ENCODE measurements at places on chromosomes 1 and 21.

- DNase-seq = peak; percentile 22
These were observed 167.2 kb downstream of the CYYR1 start for GRCh38 chr21:26405735-26406361.

DNA sequence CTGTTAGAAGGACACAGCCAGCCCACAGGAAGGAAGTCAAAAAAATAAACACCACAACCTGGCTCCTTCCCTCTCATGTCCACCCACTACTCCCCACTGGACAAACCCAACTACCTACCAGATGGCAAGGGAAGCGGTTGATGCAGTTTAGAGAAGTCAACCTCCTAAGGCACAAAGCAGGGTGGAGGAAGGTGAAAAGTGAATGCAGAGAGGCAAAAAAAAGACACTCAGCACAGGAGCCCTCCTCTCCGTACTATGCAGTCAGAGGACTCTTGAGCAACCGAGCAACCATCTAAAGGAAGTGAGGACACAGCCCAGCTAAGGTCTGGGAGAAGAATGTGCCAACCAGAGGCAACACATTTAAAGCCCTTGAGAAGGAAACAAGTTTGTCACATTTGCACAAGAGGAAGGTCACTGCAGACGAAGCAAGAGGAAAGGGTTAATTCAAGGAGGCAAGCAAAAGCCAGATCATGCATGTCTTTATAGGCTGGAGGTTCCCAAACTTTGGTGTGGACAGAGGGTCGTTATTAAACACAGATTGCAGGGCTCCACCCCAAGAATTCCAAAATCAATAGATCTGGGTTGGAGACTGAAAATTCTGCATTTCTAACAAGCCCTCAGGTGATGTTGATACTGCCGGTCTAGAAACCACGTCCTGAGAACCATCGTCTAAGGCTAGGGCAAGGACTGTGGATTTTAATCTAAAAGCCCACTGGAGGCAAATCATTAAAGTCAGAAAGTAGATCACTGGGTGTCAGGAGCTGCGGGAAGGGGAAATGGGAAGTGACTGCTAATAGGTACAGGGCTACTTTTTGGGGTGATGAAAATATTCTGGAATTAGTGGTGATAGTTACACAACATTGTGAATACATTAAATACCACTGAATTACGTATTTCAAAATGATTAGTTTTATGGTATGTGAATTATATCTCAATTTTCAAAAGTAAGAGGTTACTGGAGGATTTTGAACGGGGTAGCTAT, 19.7 kb downstream of the TP53BP2 start:
- no peak for DNase-seq

DNA sequence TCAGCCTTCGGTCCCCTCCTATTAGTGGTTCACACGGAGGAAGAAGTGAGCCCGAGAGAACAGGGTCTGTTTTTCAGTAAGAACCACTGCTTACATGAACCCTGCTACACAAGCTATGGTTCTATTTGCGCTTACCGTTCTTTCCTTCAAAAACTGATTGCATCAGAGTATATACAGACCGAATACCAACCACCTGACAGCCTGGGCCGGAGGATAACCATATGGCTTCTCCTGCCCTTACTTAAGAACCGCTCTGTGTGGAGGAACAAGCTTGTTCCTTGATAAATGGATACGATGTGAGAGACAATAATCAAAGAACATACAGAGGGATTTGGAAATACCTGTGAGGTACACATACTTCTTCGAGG, 1.1 kb upstream of the KCNT2 start:
- DNase-seq = no peak

DNA sequence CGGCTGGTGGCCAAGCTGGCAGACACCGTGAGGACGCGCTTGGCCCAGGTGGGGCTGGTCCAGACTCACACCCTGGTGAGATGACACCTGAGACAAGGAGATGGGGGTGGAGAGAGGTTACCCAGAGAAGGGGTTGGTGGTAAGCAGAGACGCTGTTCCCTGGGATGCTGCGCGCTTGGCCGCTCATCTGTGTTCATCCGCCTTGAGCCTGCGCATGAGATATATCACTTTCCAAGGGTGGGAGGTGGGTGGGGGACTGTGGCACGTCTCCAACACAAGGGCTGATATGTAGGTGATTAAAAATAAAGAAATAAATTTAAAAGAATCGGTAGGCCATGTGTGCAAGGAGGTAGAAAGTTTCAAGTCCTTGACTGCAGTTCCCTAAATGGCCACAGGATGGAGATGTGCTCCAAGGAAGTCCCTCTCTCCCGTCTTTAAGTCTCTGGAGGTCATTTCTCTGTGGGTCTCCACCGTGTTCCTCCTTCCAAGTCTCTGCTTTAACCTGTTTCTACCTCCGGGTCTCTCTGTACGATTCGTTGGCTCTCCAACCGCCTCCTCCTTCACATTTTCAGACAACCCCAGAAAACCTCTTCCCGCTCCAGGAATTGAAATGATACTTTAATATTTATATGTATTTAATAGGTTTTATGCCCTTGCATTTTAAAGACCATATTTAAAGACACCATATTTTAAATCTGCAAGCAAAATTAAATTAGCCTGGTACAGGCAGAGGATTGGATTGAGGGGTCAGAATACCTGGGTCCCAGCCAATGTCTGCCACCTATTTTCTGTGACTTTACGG, 4.5 kb downstream of the TTC24 start:
- peak; percentile 81 for DNase-seq

GRCh38 chr1:231395076-231395997, 26.8 kb downstream of the EGLN1 start:
- DNase-seq = peak; percentile 89

- DNase-seq = no peak
These were observed 43.8 kb downstream of the BATF3 start for GRCh38 chr1:212655668-212656440.

GRCh38 chr1:197838836-197839235, 63.6 kb upstream of the DENND1B start:
- DNase-seq = no peak

GRCh38 chr1:100896481-100896982, 642 bp downstream of the SLC30A7 start:
- DNase-seq = peak; percentile 18

GRCh38 chr1:36055706-36056105, 28.2 kb upstream of the TEKT2 start:
- no peak for DNase-seq

DNA sequence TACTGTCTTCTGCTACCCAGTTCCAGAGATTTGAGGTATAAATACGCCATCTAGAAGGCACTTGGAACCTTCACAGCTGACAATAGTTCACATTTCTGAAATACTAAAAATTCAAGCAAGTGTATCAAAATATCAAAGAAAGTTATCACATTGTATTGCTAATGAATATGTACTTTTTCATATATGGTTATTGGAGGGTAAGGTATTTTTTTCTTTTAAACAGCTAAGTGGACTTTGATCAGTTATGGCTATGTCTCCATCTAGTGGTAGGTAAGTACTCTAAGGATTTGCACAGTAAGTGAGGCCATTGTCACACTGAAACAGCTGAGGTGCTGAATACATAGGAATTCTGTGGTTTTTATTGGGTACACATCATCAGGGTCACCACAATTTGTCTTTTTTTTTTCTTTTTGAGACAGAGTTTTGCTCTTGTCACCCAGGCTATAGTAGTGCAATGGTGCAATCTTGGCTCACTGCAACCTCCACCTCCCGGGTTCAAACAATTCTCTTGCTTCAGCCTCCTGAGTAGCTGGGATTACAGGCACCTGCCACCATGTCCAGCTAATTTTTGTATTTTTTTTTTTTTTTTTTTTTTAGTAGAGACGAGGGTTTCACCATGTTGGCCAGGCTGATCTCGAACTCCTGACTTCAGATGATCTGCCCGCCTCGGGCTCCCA, 49.1 kb upstream of the CR2 start:
- DNase-seq = peak; percentile 58

- DNase-seq = peak; percentile 22
These were observed 137.9 kb upstream of the F3 start for GRCh38 chr1:94679332-94680038.

DNA sequence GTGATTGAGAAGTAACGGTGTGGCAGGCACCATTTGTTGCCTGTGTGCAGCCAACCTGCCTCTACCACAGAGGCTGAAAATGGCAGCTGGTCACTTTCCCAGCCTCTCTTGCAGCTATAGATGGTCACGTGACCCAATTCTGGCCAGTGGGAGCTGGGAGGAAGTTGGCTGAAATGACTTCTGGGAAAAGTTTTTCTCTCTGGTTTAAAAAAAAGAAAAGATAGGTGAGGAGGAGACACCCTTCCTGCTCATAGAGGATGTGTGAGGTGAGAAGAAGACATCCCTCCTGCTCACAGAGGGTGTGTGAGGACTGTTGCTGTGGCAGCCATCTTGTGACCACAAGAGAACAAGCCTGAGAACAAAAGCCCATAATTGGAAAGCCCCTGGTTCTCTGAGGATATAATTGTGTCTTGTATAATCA, 122.8 kb downstream of the SYF2 start:
- DNase-seq = no peak

GRCh38 chr1:15043934-15044333, 109.6 kb upstream of the TMEM51 start:
- DNase-seq = no peak

GRCh38 chr1:21237446-21238088, 52.7 kb downstream of the ECE1 start:
- DNase-seq = no peak

DNA sequence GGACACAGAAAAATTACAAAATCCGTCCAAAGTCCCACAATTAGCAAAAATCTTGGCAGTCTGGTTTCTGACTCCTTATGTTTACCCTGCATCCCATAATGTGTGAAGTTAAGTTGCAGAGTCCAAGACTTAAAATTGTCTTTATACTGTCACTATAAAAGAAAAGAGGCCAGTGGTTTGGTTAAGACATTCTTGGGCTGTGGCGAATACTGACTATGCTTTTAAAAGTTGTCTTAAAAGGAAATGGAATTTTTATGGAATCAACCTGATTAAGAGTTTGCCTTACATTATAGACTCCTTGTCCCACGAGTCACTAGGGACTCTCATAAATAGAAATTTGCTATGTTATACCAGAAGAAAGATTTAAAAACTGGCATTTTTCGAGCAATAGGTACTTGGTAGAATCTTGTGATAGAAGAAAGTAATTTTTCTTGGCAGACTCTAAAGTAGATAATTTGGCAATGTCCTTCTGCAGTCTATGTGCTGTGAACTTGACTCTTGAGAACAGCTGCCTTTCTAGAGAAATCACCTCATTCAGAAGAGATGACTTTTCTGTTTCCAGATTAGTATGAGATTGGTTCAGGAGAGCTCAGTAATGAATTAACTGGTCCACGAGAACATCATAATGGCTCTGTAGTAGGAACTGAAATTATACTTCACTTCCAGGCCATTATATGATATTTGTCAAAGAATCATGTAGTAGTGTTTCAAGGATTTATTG, 31.8 kb downstream of the NTNG1 start:
- DNase-seq = no peak

GRCh38 chr1:154987326-154987725, 4.2 kb downstream of the FLAD1 start:
- DNase-seq = no peak

GRCh38 chr1:34784751-34785221, 3.8 kb downstream of the GJB3 start:
- no peak for DNase-seq

GRCh38 chr1:115210302-115210711, 121.0 kb upstream of the TSPAN2 start:
- DNase-seq = peak; percentile 48

- no peak for DNase-seq
These were observed 65.0 kb downstream of the TOR3A start for GRCh38 chr1:179146911-179147310.

GRCh38 chr1:38735651-38736161, 123.9 kb downstream of the RRAGC start:
- DNase-seq = peak; percentile 12

DNA sequence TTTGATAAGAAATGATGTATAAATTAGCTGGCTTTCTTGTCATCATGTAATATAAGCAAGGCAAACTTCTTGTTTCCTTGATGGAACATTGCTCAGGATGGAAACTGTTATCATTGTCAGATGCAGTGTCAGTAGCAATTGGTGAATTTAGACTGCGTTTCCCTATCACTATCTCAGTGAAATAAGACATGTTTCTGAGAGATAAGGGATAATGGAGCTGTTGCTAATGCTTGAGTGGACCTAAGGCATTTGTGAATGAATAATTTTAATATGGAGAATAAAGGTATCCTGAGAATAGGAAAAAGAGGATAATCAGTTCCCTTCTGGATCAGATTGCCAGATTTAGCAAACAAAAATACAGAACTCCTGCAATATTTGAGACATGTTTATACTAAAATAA, 160.9 kb downstream of the HLX start:
- peak; percentile 58 for DNase-seq

- DNase-seq = peak; percentile 57
These were observed 63.4 kb upstream of the COA6 start for GRCh38 chr1:234309598-234310459.

DNA sequence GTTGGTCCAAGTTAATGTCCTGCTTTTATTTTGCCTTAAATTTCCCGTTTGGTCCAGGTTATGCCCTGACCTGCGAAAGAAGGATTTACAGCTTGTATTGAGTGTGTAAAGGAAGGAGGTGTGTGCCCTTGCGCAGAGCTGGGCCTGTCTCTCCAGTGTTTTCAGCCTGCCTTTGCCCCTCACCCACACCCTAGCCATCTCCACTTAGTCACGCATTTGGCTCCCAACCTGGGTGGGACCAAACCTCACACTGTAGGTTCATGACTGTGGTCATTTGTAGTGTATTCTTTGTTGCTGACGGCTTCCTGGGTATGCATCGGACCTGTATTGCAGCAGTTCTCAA, 572 bp upstream of the SRSF10 start:
- DNase-seq = no peak

- no peak for DNase-seq
These were observed 257.8 kb upstream of the HOOK1 start for GRCh38 chr1:59556802-59557548.

DNA sequence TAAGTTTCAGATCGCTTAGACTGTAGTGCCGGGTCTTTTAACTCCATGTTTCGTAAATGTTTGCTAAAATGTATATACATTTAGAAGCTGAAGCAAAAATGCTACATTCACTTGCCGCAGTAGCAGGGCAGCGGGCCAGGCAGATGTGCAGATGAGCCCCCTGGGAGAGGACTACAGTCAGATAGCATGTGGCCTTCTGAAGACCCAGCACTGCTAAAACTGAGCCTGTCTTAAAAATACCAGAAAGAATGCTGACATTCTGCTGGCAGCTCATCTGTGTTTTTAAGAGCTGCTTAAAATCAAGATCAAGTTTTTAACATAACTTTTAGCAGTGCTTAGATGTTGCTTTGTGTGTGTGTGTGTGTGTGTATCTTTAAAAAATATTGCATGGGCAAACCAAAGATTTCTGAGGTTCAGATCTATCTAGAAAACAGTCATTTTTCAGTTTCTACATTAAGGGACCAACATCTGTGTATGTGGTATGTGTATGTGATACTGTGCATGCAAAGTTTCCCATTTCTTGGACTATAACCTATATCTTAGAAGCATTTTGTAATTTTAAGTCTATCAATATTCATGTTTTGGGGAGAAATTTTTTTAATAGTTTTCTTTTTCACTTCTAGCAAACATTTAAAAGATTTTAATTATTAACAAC, 31.7 kb downstream of the CHRM3 start:
- no peak for DNase-seq

DNA sequence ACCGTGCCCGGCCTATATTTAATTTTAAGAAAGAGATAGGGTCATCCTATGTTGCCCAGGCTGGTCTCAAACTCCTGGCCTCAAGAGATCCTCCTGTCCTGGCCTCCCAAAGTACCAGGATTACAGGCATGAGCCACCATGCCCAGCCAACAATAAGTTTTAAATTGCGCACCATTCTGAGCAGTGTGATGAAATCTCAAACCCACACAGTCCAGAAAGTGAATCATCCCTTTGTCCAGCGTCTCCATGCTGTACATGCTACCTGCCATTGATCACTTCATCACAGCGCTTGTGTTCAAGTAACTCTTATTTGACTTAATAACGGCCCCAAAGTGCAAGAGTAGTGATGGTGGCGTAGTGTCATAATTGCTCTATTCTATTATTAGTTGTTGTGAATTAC, 75.4 kb downstream of the APP start:
- DNase-seq = no peak

All from muscle of back (tissue), 13 donors.